ENCODE measurements at places on chromosomes 1 and 21.

GRCh38 chr1:14923727-14924452, 229.7 kb upstream of the TMEM51 start:
- peak; percentile 82 for DNase-seq

- DNase-seq, result no peak
Measured at GRCh38 chr1:94504601-94505000, 37.0 kb downstream of the F3 start.

DNA sequence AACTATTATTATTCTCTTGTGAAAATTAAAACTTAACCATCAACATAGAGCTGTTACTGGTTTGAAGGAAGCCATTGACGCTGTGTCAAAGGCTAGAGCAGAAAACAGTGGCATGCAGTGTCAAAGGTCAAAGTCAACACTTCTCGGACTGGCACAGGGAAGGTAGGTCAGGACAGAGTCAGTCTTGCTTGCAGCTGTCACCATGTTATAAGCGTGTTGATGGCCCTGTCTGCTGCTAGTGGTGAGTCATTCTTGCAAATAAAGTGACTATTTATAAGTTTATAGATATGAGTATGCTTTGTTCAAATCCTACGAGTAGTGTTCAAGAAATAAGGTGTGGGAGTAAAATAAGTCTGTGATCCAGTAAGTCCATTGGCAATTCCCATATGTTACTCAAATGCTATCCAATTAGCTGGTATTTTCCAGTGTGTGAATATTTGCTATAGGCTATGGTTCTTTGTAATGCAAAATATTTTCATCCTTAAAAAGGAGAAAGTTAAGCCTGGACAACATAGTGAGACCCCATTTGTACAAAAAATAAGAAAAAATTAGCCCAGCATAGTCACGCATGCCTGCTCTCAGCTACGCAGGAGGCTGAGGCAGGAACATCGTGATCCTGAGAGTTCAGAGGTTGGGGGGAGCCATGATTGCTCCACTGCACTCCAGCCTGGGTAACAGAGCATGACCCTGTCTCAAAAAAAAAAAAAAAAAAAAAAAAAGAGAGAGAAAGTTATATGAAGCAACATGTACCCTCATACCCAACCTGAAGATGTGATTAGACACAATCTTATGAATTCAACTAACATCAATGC, 26.3 kb upstream of the TINAGL1 start:
- no peak for DNase-seq

DNA sequence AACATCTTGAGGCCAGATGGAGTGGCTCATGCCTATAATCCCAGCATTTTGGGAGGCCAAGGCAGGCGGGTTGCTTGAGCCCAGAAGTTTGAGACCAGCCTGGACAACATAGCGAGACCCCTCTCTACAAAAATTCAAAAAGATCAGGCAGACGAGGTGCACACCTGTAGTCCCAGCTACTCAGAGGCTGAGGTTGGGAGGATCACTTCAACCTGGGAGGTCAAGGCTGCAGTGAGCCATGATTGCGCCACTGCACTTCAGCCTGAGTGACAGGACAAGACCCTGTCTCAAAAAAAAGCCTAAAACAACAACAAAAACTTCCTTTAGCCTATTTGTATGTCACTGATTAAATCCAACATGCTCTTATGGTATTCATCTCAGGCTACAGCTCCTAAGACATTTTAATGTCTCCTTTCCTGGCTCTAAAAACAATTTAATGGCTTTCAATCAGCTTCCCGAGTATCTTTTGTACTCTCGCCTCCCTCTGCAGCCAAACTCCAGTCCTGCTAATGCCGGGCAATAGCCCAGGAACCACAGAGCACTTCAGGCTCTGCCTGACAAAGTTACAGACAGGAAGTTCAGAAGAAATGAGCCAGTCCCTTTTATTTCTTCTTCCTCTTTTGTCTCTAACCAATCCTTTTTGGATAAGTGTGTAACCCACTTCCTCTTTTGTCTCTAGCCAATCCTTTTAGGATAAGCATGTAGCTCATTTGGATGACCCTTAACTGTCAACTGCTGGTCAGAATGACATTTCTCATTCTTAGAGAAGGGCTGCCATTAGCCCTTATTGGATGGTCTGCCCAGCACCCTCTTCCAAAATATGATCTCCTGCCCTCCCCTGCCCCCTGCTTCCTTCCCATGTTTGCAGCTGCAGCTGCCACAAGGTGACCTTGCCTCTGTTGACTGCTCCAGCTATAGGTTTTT, 6.6 kb upstream of the DOP1B start:
- no peak for DNase-seq

GRCh38 chr1:27503844-27504587, 14.0 kb upstream of the WASF2 start:
- DNase-seq, result no peak

- DNase-seq, result no peak
Measured at GRCh38 chr1:9270290-9270883, 22.3 kb upstream of the SPSB1 start.

DNA sequence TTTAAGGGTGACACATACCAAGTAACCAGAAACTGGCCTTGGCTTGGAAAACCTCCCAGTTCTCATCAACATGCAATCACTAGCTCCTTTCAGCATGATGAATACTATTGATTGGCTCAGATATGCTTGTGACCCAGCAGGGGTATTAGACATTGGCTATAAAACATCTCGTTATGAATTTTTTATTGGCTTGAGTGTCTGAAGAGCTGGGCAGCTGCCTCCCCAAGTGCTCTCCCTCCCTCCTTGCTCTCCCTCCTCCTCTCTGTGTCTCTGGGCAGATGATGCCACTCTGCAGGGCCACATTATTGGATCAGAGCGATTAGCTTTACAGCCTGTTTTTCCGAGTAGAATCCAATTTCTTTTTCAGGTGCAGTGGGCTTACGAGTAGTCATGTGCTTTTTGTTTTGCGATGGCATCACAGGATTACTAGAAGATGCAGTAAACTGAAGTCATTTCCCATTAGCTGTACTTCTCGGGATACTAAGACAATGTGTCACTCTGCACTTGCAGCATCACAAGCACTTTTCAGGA, 79.3 kb upstream of the ATF3 start:
- no peak for DNase-seq

GRCh38 chr1:230128569-230129285, 61.7 kb downstream of the GALNT2 start:
- DNase-seq, result no peak

DNA sequence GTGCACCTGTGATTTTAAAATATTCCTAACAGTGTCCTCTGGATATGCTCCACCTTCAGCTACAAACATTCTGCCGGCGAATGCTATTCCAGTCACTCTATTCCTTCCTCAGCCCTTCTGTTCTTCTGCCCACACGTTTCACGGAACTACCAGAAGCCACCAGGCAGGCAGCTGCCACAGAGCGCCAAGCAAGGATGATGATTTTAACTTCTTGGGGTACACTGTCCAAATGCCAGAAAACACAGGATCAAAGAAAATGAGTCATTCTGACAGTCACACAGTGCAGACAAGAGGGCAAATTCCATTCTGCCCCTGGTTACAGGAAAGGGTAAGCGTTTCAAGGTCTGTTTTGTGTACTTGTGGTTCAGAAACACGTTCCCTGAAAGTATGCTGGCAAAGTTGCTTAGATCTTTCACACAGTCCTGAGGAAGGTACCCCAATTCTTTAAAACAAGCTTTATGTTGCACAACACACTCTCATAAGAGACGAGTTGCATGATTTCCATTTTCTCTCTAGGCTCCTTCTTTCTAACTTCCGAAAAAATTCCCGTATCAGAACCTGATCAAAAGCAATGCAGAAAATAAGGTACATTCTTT, 508.3 kb upstream of the PKN2 start:
- DNase-seq, result no peak

GRCh38 chr21:19322360-19322759, 918.8 kb upstream of the TMPRSS15 start:
- no peak for DNase-seq

- peak; percentile 54 for DNase-seq
Measured at GRCh38 chr1:1788646-1789431, 10.6 kb upstream of the NADK start.

GRCh38 chr21:14243461-14243860, 27.5 kb downstream of the RBM11 start:
- no peak for DNase-seq

GRCh38 chr21:28587748-28588147, 404.9 kb downstream of the LTN1 start:
- no peak for DNase-seq

GRCh38 chr21:46443910-46444309, 14.8 kb upstream of the DIP2A start:
- no peak for DNase-seq

DNA sequence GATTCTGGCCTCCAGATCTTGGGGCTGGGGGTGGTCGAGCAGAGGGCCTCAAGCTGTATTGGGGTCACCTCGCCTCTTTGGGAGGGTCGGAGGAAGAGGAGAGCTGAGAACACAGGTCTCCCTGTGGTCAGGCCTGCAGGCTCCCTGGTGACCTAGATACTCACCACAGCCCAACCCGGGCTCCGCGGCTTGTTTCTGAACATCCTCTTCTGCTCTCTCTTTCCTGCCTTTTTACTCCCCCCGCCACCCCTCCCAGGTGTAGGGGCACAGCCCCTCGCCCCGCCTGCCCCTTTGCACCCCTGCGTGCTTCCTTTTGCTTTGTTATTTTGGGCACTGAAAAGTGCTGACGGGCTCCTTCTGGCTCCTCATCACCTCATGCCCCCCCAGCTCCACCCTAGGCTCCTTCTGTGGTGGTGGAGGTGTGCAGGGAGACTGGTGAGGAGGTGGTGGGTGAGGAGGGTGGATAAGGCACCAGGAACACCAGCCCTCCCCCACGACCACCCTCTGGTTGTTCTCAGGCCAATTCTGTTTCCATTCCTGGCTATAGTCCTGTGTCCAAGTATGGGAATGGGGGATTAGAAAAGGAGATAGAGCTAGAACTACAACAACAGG, 10.6 kb upstream of the LINGO4 start:
- DNase-seq, result no peak

- DNase-seq, result no peak
Measured at GRCh38 chr1:222181191-222181590, 366.7 kb downstream of the HHIPL2 start.

- no peak for DNase-seq
Measured at GRCh38 chr1:173112129-173112528, 61.4 kb upstream of the TNFSF18 start.

DNA sequence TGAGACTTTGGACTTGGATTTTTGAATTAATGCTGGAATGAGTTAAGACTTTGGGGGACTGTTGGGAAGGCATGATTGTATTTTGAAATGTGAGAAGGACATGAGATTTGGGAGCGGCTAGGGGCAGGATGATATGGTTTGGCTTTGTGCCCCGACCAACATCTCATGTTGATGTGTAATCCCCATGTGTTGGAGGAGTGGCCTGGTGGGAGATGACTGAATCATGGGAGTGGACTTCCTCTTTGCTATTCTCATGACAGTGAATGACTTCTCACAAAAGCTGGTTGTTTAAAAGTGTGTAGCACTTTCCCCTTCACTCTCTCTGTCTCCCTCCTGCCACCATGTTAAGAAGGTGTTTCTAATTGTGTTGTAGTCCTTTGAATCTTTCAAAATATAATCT, 9.3 kb upstream of the PHGDH start:
- no peak for DNase-seq

All from trophoblast cell (in vitro differentiated cells and primary cell).